ENCODE measurements at places on chromosomes 3 and 15.

DNA sequence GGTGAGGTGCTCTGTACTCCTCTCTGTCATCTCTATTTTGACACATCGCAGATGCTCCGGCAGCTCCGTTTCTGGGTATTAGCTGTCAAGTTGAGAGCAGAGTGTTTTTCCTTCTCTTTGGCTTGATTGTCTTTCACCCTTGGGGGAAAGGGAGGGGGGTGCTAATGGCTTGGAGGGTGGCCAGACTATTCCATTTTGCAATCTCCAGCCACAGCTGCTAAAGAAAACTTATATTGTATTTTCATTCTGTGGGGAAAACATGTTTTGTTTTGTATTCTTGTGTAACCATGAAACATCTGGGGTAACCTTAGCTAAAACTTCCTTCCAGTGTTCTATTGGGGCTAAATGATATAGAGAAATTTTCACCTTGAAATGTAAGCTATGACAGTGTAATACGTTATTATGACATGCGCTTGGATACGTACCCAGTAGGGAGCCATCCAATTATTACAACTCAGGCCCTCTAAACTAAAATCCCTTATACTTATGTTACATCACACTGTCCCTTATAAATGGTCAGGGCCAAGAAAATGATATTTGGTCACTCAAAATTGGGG lies 14.0 kb upstream of the LARP6 start:
- no peak for DNase-seq

DNA sequence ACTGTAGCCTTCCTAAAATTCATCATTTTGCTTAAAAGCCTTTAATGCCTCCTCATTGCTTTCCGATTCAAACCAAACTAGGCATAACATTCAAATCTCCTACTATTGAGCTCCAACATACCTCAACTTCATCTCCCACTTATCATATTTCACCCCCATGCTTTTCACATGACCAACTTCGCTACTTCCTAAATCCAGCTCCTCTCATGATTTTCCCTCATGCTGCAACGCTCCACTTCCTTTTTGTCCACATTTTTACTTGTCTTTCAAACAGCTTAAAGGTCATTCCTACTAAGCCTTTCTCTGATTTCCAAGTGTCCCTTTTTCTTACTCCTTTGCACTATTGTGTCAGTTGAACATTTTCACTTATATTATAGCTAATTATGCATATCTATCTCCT lies 20.3 kb upstream of the ANXA2 start:
- no peak for DNase-seq

DNA sequence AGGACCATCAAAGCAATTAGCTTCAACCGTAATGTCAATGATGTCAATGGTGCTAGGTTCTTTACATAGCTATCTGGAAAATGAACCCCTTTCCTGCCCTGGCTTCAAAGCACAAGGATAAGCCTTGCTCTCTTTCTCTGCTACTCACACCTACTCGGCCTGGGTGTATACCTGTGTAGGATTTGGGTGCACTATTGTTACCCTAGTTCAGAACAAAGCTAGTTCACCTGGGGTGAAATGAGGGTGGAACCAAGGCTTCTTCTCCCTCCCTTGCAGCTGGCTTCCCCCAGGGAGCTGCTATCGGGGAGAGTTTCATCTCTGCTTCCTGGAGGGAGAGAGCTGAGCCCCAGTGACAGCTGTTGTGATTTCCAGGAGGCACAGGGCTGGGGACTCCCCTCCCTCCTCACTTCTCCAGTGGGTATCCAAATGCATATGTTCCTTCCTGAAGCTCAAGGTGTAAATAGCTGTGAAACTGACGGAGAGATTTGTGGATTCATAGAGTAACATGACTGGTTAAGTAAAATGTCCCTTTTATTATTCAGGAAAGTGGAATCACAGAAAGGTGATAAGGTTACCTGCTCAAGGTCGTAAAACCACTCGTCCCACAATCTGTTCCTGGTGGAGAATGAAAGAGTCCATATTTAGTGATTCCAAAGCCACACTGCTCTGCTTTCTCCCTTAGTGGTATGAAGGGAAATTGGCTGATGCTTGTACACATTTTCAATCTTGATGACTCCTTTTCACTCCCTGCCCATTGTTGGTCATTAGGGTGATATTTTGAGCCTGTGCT lies 11.8 kb upstream of the C3orf70 start:
- no peak for DNase-seq

GRCh38 chr15:33375236-33375635 lies 64.5 kb downstream of the RYR3 start:
- DNase-seq = no peak

GRCh38 chr3:60160111-60160821 lies 1091.0 kb downstream of the FHIT start:
- no peak for DNase-seq

- no peak for DNase-seq
Measured at GRCh38 chr3:130738241-130738640, 8.4 kb downstream of the PIK3R4 start.
